GM23248 (cell line): ENCODE measurements at places on chromosomes 4 and X.
A peak's percentile ranks its signal among the peaks of the same experiment; 100 is the strongest.

DNA sequence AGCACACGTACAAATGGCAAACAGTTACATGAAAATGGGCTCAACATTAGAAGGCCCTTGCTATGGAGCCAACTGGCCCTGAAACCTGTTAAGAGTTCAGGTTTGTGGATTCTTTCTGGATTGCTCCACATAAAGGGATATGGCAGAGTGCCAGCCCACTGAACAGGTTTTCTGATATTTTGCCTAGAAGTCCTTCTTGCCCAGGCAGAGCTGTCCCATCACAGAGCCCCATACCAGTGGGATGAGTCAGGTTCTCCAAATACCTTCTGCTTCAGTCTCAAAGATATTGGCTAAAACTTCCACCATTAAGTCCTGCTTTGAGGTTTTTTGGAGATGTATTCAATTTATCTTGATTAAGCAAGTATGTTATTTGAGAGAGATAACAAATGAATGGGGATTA is 146.8 kb upstream of the IL1RAPL2 start:
- DNase-seq, result peak; percentile 3

DNA sequence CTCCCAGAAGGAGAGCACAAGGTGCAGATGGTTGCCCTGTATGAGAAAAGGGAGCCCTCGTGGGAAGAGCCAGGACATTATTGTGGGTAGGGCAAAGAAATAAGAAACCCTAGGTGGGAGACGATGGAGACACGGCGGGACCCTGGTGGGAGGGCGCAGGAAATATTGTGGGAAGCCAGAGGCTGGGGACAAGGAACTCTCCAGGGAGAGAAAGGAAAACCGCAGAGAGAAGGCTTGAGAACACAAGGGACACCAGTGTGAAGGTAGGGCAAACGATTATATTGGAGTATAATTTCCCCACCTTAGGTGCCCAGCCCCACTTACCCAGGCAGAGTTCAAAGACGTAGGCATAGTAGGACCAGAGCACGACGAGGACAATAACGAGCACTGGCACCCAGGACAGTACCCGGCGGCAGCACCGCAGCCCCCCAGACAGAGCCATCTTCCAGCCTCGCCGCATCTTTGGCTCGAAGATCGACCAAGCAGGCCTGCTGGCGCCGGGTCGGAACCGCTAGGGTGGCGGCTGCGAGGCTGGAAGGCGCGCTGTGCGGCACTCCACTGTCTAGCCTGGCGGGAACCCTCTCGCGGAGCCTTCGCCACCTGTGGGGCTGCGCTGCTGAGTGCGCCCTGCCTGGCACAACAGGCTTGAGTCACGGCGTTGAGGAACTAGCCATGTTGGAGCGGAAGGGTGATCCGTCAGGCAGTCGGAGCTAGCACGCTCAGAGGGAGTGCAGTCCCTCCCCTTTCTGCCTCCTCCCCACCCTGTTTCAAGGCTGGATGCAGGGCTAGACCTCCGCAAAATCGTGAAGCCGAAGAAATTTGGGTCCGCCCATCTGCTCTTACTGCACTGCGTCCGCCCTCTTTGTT is at the start of gene ZDHHC15:
ZDHHC15 (minus strand) TSS at position 473 of the 867 bp plus-strand sequence; CDS start at position 460, 13 bp downstream.
- peak; percentile 36 for DNase-seq

GRCh38 chr4:22903913-22904312 is 211.2 kb downstream of the GBA3 start:
- DNase-seq, result no peak

- DNase-seq, result no peak
Observed at GRCh38 chr4:158538911-158539310, 17.2 kb downstream of the RXFP1 start.

- DNase-seq, result no peak
Observed at GRCh38 chr4:119942806-119943205, 123.8 kb downstream of the MAD2L1 start.

DNA sequence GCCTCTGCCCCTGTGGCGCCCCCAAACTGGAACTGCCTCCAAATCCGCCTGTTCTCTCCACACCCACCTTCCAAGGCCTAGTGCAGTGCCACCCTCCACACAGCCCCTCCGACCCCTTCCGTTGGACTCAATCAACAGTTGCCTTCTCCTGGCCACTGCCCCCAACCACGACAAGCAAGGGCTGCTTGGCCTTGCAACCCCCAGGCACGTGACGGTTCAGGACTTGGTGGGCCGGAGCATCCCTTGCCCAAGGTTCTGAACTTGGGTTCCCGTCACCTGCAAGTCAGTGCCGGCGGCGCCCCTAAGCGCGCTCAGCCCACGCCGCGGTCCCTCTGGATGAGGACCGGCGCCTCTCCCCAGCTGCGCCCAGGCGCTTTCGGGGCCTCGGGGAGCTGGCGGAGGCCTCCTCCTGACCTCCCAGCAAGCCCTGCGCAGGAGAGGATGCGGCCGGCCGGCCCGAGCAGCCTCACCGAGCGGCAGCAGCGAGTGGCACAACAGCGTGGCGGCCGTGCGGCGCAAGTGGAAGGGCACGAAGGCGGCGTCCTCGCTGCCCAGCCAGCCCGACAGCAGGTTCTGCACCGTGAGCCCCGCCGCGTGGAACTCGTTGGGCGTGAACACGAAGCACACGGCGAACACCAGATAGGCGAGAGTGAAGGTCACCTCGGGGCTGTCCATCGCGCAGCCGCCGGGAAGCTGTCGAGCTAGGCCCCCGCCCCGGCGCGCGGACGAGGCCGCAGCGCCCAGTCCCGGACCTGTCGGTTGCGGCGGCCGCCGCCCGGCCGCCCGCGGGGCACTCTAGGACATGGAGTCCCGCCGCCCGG is 750 bp downstream of the TMEM129 start:
- peak; percentile 77 for DNase-seq

GRCh38 chrX:42748067-42748850 is 29.7 kb downstream of the PPP1R2C start:
- DNase-seq, result no peak

DNA sequence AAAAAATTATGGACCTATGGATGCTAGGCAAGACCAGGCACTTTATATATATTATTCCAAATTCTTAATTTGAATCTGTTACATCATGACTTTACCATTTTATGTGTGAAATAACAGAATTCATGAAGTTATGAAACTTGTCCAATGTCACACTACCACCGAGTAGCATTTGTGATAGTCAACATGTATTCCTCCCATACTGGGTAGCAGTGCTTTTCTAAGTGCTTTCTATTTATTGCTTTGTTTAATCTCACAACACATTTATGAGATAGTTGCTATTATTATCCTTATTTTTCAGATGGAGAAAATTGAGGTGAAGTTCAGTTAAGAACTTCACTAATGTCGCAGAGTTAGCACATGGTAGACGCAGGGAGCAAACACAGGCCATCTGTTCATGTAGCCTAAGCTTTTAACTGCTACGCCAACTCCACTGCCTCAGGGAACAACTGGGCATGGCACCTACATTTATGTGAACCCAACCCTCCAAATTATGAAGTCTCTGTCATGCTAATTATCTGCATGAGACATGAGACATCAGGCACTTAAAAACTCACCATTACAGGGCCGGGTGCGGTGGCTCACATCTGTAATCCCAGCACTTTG is 20.8 kb downstream of the GUCY1A1 start:
- no peak for DNase-seq

DNA sequence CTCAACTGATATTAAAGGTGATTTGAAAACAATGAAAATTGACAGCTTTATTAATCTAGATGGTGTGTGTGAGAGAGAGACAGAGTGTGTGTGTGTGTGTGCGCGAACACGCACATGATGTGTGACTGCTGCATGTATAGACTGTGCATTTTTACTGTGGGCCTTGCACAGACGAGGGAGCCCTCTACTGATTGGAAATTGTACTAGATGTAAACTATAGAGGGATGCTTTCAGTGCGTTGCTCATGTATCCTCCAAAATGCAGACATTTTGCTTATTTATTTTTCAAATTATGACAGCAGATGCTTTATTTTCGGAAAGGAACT is 168.4 kb upstream of the GK2 start:
- DNase-seq, result peak; percentile 58

DNA sequence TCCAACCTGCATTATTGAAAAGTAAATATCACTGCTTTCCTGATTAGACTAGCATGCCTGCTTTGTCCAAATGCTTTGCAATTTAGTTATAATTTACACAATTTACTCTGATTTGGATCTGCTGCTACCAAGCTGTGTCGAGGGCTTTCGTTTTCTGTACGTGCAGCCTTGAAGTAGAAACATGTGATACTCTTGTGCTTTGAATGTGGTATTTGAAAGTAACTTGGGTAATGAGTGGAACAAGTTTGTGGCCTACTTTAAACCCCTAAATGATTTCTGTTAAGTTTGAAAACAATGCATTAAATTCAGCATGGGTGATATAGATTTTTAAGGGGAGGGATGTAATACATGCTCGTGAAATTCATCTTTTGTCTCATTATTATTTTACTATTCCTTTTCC is 240.7 kb downstream of the IQCM start:
- DNase-seq, result no peak

DNA sequence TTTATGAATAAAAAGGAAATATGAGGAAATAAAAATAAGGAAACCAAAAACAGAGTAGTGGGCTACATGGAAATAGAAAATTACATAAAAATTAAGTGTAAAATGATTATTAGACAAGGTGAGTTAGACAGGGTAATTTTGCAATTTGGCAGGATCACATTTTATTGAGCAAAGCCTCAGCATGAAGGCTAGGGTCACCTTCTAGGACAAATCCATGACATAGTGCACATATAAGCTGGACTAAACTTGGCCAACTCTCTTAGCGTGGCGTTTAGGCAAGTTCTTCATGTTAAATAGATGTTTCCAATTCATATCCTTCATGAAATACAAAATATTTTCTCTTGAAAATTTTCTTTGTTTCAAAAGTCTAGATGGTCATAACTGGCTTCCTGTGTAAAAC is 25.7 kb upstream of the UGT2B7 start:
- no peak for DNase-seq
